ENCODE measurements at places on chromosomes 13 and 19. TPM values are rescaled to one million over a fixed set of nuclear protein-coding genes. Genes with fewer than 3 reads are reported as not detected.
A peak's percentile ranks its signal among the peaks of the same experiment; 100 is the strongest.

DNA sequence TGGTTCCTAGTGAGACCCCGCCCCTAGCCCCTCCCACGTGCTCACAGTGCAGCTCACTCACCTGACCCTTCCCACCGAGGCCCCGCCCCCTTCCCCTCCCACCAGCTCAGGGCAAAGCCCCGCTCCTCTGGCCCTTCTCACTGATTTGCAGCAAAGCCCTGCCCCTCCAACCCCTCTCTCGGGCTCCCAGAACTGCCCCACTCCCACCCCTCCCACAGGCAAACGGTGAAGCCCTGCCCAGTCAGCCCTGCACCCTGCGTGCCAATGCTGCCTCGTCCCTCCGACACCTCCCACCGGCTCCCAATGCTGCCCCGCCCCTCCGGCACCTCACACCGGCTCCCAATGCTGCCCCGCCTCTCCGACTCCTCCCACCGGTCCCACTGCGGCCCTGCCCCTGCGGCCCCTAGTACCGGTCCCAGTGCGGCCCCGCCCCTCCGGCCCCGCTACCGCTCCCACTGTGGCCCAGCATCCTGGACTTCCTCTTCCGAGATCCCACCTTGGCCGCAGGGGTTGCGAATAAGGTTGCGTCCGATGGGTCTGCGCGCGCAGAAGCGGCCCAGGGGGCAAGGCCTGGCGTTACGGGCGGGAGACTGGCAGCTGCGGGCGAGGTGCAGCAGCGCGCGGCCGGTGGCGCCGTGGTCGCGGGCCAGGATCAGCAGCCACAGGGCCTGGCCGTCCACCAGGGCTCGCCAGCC is 834 bp downstream of the FBXO27 start:
- DNase-seq, result peak; percentile 91

GRCh38 chr19:55670280-55671053 is 4.6 kb upstream of the EPN1 start:
- DNase-seq, result no peak

DNA sequence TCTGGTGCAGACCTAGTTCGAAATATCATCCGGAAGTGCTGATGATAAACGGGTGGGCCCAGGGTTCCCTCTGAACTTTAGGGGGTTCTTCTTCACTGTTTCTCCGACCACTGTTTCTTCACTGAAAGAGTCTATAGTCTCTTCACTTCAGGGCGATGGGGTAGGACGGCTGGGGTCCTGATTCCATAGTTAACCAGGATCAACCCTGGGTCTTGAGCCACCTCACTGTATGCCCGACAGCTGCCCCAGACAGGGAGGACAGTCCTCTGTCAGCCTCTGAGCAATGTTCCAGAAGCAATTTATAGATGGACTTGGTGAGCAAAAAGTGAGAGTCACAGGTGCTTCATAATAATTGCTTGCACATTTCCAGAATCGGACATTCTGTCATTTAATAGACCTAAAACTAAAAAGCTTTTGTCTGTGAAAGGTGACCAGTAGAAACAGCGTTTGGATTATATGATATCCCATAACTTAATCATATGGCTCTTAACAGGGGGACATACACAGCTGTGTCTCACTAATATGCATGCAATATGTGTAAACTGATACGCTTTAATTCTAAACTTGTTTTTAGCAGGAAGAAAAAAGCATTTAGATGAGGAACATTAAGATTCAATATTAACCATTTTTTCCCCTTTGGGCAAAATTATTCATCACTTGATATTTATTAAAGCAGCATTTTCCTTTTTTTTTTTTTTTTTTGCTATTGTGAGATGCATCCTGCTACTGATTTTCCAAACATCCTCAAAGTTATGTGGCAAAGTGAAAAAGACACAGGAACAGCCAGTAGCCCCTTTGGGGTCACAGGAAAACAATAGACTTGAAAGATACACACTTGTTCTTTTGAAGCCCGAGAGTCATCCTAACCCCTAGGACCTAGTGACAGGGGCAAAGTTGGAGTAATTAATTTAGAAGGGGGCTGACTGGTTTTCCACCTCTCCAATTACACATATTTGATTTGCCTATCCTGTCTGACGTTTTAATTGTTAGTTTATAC is 277.0 kb downstream of the ZNF536 start:
- DNase-seq, result no peak

Gene AXL
- 13.2 TPM for total RNA-seq

GRCh38 chr19:5774921-5775320 is 9.6 kb downstream of the PRR22 start:
- no peak for DNase-seq

- DNase-seq, result no peak
Measured at GRCh38 chr13:74306496-74306895, 172.3 kb upstream of the KLF12 start.

DNA sequence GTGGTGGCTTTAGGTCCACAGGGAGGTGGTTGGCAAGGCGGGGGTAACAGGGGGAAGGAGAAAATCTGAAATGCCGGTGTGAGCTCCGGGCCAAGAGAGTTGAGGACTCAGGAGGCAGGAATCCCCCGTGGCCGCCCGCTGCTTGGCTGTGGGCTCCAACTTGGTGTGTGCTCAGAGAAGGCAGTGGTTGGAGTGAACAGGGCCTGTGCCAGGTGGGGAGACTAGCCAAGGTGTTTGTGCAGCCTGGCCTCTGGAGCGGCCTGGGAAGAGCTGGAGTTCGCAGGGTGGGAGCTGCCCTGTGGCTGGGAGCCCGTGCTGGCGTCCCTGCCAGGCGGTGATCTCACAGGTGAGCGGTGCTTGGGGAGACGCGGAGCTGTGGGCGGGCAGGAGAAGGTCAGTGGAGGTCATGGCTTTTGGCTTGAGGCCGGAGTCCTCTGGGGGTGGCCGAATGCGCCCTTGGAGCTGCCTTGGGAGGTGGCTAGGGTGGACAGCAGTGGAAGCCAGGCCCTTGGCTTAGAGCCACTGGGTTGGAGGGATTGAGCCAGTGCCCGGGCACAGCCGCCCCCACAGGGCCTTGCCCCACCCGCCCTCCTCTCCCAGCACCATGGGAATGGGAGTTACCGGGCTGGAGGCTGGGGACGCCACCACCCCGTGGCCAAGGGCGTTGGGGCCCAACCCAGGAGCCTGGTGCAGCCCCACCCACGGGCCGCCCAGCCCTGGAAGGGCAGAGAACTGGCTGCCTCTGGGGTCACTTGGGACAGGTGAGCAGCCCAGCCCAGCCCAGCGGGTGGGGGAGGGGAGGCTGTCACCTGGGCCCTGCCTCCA is 7.1 kb upstream of the CIRBP start:
- peak; percentile 72 for DNase-seq

Gene TGDS
- total RNA-seq, result 5.3 TPM

DNA sequence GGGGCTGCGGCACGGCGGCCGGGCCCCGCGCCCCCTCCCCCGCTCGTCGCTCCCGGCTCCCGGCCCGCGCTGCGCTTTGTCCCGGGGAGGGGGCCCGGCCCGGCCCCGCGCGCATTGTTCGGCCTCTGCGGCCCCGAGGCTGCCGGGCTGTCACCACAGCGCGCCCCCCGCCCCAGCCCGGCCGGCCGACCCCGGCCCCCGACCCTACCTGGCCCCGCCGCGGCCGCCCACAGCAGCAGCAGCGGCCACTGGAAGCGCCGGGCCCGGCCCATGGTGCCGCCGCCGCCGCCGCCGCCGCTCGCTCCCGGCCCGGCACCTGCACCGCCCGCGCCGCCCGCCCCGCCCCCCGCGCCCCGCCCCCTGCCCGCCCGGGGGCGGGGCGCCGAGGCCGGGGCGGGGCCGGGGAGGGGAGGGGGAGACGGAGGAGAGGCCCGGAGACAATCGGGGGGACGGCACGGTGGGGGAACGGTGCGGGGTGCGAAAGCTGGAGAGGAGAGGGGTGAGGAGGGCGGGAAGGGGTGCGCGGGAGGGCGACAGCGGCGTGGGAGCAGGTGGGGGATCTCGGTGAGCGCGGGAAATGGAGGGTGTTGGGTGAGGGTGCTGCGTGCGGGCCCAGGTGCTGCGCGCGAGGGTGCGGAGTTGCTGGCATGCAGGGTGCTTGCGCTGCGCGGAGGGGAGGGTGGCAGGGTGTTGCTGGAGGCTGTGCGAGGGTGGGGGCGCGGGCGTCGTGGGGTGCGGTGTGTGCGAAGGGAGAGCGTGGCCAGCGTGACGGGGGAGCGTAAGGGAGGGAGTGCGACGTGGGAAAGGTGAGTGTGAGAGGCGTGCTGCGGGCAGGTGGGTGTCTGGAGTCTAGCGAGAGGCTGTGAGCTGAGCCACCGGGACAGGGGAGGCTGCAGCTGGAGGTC is at the start of gene CADM4:
Gene CADM4, minus strand, starts transcription at position 332 of the 905 bp plus-strand sequence. Its CDS starts 60 bp downstream, at position 272.
- peak; percentile 14 for DNase-seq

Gene ICAM4
- not detected for total RNA-seq

Gene MBD3L3
- total RNA-seq, result not detected

DNA sequence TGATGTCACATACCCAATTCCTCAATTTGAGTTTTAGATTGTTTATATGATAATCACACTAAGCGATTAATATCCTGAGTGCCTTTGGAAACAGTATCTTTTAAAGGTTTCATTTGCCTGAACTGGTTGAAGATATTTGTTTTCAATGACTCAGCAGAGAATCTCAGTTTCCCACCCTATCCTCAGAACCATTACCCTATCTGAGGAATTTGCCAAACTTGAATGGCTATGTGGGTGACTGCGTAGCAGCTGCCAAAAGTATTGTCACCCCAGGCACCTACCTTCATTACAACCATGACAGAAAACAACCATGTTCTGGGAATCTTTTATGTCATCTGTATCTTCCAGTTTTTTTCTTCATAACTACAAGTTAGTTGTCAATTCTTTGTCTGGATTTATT is 440.1 kb upstream of the NBEA start:
- no peak for DNase-seq

Gene KLHL1
- not detected for total RNA-seq

GRCh38 chr13:30802501-30802900 is 67.2 kb downstream of the ALOX5AP start:
- DNase-seq, result no peak

Gene EPS8L1
- total RNA-seq, result 0.44 TPM

- DNase-seq, result peak; percentile 72
Measured at GRCh38 chr13:44575741-44576350, at the start of gene TSC22D1. TSC22D1 (minus strand) TSS chr13:44576330; CDS start chr13:44576074, 256 bp downstream.

GRCh38 chr19:1472231-1473084 is 6.6 kb downstream of the C19orf25 start:
- peak; percentile 21 for DNase-seq

DNA sequence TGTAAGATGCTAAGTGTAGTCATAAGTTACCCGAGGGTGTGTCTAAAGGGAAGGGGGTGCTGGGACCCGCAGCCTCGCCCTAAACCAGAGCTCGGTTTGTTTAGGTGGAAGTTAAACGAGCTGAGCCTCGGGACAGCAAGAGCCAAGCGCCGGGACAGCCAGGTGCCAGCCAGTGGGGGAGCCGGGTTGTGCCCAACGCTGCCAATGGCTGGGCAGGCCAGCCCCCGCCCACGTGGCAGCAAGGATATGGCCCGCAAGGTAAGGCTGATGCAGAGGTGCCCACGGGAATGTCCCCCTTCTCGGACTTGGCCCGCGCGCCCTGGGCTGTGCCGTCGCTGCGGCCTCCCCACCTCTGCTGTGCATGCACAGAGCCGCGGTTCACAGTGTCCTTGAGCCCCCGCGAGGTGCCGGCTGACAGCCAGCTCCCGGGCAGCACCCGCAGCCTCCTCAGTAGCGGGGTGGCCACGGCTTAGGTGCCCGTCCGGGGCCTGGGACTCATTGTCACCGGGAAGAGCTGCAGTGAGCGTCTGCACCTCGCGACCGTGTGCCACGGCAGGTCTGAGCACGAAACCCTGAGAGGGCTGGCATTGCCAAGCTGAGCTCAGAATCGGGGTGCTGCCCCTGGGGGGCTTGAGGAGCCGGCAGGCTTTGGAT is 9.3 kb upstream of the RPS15 start:
- no peak for DNase-seq

DNA sequence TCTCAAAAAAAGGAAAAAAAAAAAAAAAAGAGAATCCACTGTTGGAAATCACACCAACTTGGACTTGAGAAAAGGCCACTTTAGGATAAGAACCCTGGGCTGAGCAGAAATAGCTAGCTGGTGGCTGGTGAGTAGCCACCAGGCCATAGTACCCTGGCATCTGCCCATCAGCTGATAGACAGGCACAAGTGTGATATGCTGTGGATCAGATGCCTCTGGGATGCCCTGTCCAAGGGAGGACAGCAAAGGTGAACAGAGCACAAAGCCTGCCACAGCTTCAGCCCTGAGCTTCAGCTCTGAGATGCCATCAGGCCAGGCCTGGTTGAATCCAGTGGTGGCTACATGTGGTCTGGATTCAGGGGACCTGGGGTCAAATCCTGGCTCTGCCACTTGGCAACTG is 8.7 kb downstream of the SIRT2 start:
- no peak for DNase-seq

Gene CRB3
- 0.52 TPM for total RNA-seq

Gene ZNF471
- total RNA-seq, result 4.1 TPM

- peak; percentile 93 for DNase-seq
Measured at GRCh38 chr19:12156223-12157058, at the start of gene ZNF625. ZNF625 (minus strand) TSS chr19:12156734; CDS start chr19:12156558, 176 bp downstream.

DNA sequence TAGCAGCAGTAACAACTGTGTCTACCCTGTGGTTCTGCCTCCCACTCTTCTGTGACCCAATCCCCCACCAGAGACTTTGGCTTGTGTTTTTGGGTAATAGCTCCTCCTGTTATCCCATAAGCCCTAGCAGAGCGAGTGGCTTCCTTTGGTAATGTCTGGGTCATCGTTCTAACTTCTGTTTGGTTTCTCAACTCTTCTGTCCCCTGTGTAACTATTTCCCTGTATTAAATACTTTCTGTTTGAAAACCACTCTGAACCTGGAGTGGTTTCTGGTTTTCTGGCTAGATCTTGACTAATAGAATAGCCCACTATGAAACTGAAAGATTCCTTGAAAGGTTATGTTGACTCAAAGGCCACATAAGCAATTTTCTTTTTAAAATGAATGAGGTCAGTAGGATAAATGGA is 350.0 kb downstream of the DCT start:
- no peak for DNase-seq

Gene TNNI3
- 1,912 TPM for total RNA-seq

GRCh38 chr13:71051573-71051972 is 815.4 kb downstream of the DACH1 start:
- DNase-seq, result no peak

GRCh38 chr13:20157151-20157796 is 3.6 kb downstream of the GJA3 start:
- no peak for DNase-seq

GRCh38 chr19:1773184-1773583 is 19.9 kb downstream of the ONECUT3 start:
- no peak for DNase-seq

GRCh38 chr19:45045671-45046353 is 7.0 kb downstream of the CLASRP start:
- DNase-seq, result no peak

GRCh38 chr19:9883764-9884163 is 48.6 kb downstream of the PIN1 start:
- DNase-seq, result no peak

- no peak for DNase-seq
Measured at GRCh38 chr19:1125601-1126467, 22.0 kb downstream of the GPX4 start.

Gene TUBA3C
- total RNA-seq, result 0.75 TPM

Gene ZNF345
- total RNA-seq, result 4.3 TPM

- DNase-seq, result peak; percentile 62
Measured at GRCh38 chr19:35495107-35496064, 5.1 kb upstream of the KRTDAP start.

- DNase-seq, result no peak
Measured at GRCh38 chr13:99367663-99368448, 60.7 kb upstream of the GPR183 start.
